Heart right ventricle (tissue), 16 donors: ENCODE measurements at places on chromosomes 4 and X. TPM values are rescaled to one million over a fixed set of nuclear protein-coding genes. Genes with fewer than 3 reads are reported as not detected.
A peak's percentile ranks its signal among the peaks of the same experiment; 100 is the strongest.

The PWWP3B gene
- total RNA-seq: 7.8 TPM

The FREM3 gene
- total RNA-seq: not detected

The CXCL8 gene
- total RNA-seq: 14.4 TPM

The KCND1 gene
- total RNA-seq: 0.77 TPM

DNA sequence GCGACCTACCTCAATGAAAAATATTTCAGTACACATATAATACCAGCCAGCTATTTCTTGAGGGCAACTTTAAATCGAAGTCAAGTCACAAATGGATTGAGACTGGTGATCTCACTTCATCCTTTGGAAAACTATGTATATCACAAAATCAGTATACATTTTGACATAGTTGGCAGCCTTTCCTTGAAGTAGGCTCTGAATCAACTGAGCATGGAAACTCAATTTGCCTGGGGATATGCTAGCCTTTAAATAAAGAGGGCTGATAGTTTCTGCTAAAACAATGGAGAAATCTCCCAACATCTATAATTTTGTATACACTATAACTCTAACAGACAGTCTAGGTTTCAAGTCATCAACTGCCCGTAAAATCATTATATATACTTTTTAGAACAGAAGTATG lies 282.8 kb upstream of the TENM3 start:
- DNase-seq: no peak
- no peak overlapping the region for H3K27ac ChIP-seq
- no peaks in the 10 kb centered on the region for H3K36me3 ChIP-seq
- no peaks in the 10 kb centered on the region for H3K27me3 ChIP-seq
- H3K4me3 ChIP-seq: no peak overlapping the region

- no peak overlapping the region for H3K4me3 ChIP-seq
- H3K27ac ChIP-seq: no peak overlapping the region
- no peaks in the 10 kb centered on the region for H3K4me1 ChIP-seq
- no peaks in the 10 kb centered on the region for H3K36me3 ChIP-seq
- H3K27me3 ChIP-seq: peaks cover 3% of the 10 kb centered on the region
Observed at GRCh38 chr4:40350627-40351227, 15.6 kb downstream of the CHRNA9 start.

- no peaks in the 10 kb centered on the region for H3K27me3 ChIP-seq
- H3K4me1 ChIP-seq: no peaks in the 10 kb centered on the region
- H3K36me3 ChIP-seq: no peaks in the 10 kb centered on the region
- H3K4me3 ChIP-seq: no peak overlapping the region
- peak overlapping the region; percentile 38 for H3K27ac ChIP-seq
- no peak for DNase-seq
Observed at GRCh38 chr4:141107927-141108326, 25.3 kb downstream of the RNF150 start.

- peak; percentile 14 for DNase-seq
- no peak overlapping the region for H3K27ac ChIP-seq
- no peaks in the 10 kb centered on the region for H3K27me3 ChIP-seq
Observed at GRCh38 chr4:76523593-76523992, 88.6 kb downstream of the SHROOM3 start.

DNA sequence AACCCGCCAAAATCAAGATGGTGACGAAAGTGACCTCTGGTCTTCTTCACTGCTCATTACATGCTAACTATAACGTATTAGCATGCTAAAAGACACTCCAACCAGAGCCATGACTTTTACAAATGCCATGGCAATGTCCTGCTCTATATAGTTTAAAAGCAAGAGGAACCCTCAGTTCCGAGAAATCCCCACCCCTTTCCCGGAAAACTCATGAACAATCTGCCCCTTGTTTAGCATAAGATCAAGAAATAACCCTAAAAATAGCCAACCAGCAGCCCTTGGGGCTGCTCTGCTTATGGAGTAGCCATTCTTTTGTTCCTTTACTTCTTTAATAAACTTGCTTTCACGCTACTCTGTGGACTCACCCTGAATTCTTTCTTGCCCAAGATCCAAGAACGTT lies 463.5 kb upstream of the FAM241A start:
- H3K4me1 ChIP-seq: peaks cover 12% of the 10 kb centered on the region
- no peaks in the 10 kb centered on the region for H3K27me3 ChIP-seq
- no peak overlapping the region for H3K27ac ChIP-seq
- H3K4me3 ChIP-seq: no peak overlapping the region

GRCh38 chr4:89193843-89194242 lies 82.5 kb downstream of the TIGD2 start:
- DNase-seq: no peak
- H3K4me1 ChIP-seq: no peaks in the 10 kb centered on the region
- H3K36me3 ChIP-seq: no peaks in the 10 kb centered on the region

- H3K27ac ChIP-seq: no peak overlapping the region
- DNase-seq: no peak
- H3K4me3 ChIP-seq: no peak overlapping the region
- H3K27me3 ChIP-seq: no peaks in the 10 kb centered on the region
Observed at GRCh38 chr4:80615099-80615498, 279.6 kb downstream of the CFAP299 start.

GRCh38 chrX:82127228-82128123 lies 925.6 kb downstream of the SH3BGRL start:
- H3K27ac ChIP-seq: no peak overlapping the region
- H3K4me1 ChIP-seq: no peaks in the 10 kb centered on the region
- no peaks in the 10 kb centered on the region for H3K36me3 ChIP-seq

DNA sequence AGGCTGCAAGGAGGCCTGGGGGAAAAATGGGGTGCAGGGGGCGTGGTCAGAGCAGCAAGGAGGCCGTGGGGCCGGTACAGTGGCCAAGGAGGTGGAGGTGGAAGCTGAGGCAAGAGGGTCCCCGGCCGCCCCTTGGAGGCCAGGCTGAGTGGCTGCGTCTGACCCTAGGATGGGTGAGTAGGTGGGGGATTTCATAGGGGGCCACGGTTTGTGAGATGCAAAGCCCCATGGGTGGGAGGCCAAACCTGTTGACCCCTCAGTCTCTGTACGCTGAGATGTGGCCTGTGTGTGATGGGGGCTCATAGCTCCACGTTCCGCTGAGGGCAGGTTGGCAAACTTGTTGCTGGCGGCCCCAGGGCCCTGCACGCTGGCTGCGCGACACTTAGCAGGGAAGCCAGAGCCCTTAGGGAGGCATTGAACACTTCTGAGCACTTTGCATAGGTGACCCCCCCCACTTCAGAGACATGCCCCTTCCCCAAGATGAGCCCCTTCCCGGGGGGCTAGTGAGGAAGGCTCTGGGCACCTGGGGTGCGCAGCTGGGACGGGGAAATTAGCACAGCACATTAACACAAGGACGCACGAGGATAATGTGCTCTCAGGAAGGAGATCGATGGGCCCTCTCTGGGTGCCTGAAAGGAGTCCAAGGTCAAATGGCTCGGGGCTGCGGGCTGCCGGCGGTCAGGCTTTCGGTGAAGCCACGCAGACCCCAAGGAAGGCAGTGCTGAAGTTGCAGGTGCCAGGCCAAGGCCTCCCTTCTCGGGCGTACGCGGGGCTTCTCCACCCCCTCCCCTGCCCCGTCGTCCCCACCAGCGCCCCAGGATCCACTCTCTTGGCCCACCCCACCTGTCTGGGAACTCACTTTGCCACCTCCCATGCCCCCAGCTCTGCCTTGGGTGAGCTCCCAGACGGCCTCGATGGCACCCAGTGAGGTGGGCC lies 107.4 kb downstream of the HMX1 start:
- no peaks in the 10 kb centered on the region for H3K36me3 ChIP-seq
- no peak overlapping the region for H3K27ac ChIP-seq
- H3K4me3 ChIP-seq: no peak overlapping the region
- DNase-seq: no peak
- H3K4me1 ChIP-seq: no peaks in the 10 kb centered on the region

DNA sequence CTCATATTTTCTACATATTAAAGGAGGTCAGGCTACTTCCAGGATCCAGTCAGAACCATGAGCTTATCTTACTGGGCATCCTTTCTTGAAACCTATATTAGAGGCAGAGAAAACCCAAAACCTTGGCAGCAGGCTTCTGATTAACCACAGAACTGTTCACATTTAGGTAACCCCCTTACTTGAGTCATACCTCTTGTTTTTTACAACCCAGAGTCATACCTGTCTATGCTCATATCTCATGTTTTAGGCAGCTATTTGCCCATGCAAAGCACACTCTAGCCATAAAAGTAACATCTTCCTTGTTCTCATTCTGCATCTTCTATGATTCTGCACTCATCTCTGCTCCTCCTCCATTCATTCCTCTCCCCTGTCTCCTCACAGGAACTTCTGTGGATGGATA lies 138.0 kb upstream of the SMIM31 start:
- H3K27ac ChIP-seq: no peak overlapping the region
- H3K36me3 ChIP-seq: no peaks in the 10 kb centered on the region
- no peaks in the 10 kb centered on the region for H3K4me1 ChIP-seq
- H3K27me3 ChIP-seq: no peaks in the 10 kb centered on the region
- no peak overlapping the region for H3K4me3 ChIP-seq
- DNase-seq: no peak

GRCh38 chr4:14264437-14264836 lies 636.9 kb upstream of the BOD1L1 start:
- H3K27ac ChIP-seq: no peak overlapping the region
- no peak overlapping the region for H3K4me3 ChIP-seq
- DNase-seq: no peak
- no peaks in the 10 kb centered on the region for H3K27me3 ChIP-seq
- no peaks in the 10 kb centered on the region for H3K36me3 ChIP-seq

DNA sequence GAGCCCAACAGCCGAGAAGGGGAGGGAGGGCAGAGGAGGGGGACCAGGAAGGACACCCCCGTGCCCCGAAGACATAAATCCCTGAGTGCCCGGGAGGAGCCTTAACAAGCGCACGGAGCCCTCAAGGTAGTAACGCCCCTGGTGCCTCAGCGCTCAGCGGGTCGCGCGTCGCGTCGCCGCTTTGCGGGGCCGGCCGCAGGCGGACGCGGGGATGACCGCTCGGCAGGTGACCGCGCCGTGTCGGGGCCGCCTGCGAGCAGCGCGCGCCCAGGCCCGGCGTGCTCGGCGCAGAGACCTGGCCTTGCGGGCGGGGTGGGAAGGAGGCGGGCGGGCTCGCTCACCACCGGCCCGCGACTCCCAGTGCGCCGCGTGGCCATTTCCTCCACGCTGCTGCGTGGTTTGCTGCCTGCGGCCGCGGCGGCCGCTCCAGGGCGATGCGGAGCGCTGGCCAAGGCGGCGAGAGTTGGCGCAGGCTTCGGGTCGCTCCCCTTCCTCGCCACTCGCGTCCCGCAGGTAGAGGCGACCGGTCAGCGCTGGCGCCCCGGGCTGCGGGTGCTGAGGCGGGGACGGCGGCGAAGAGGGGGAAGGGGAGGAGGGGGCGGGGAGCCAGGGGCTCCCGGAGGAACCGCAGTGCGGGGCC lies 632 bp downstream of the CCSER1 start:
- no peaks in the 10 kb centered on the region for H3K27me3 ChIP-seq
- DNase-seq: peak; percentile 27
- H3K4me1 ChIP-seq: peaks cover 7% of the 10 kb centered on the region

GRCh38 chr4:26299254-26299882 lies 21.4 kb upstream of the RBPJ start:
- peaks cover 45% of the 10 kb centered on the region for H3K4me1 ChIP-seq
- H3K36me3 ChIP-seq: no peaks in the 10 kb centered on the region
- H3K27ac ChIP-seq: no peak overlapping the region
- no peak overlapping the region for H3K4me3 ChIP-seq
- H3K27me3 ChIP-seq: no peaks in the 10 kb centered on the region

DNA sequence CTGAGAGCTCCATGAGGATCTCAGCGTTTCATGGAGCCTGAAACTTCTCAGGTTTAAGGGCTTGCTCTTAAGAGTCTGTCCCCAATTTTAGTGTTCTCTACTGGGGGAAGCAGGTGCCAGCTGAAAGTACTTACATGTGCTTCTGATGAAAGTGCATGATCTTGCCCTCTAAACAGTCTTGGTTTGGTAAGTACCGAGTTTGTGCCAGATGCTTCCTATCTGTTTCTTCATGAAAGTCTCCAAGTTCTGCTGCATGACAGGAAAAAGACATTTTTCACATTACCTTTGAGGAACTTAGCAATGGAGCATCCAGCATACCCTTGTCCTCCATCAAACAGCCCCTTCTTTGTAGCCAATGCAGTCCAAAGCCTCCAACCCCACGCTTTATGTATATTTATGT lies 42.0 kb downstream of the FRMD7 start:
- no peaks in the 10 kb centered on the region for H3K27me3 ChIP-seq
- no peaks in the 10 kb centered on the region for H3K4me1 ChIP-seq
- H3K4me3 ChIP-seq: no peak overlapping the region

GRCh38 chrX:97529536-97530200 lies 646.0 kb downstream of the RPA4 start:
- no peak for DNase-seq
- H3K4me1 ChIP-seq: no peaks in the 10 kb centered on the region
- H3K27ac ChIP-seq: no peak overlapping the region
- H3K4me3 ChIP-seq: no peak overlapping the region
- H3K36me3 ChIP-seq: no peaks in the 10 kb centered on the region

- H3K4me1 ChIP-seq: peaks cover 36% of the 10 kb centered on the region
- no peaks in the 10 kb centered on the region for H3K36me3 ChIP-seq
- H3K27me3 ChIP-seq: no peaks in the 10 kb centered on the region
- no peak overlapping the region for H3K27ac ChIP-seq
- no peak for DNase-seq
Observed at GRCh38 chrX:134624046-134624430, 34.2 kb downstream of the PLAC1 start.

GRCh38 chr4:95250544-95251137 lies 298.1 kb downstream of the UNC5C start:
- H3K4me3 ChIP-seq: no peak overlapping the region
- H3K27ac ChIP-seq: no peak overlapping the region
- H3K4me1 ChIP-seq: no peaks in the 10 kb centered on the region
- no peak for DNase-seq

DNA sequence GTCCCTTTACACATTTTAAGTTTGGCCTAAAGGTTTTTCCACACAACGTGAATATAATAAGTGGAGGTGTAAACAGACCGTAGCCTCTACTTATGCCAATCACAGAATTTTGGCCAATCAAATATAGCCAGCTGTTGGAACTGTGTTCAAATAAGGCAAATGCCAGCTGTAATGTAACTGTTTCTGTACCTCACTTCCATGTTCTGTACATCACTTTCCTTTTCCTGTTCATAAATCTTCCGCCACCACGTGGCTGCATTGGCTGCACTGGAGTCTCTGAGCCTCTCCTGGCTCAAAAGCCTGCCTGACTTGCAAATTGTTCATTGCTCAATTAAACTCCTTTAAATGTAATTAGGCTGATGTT lies 105.1 kb upstream of the SMIM31 start:
- H3K27me3 ChIP-seq: no peaks in the 10 kb centered on the region
- H3K4me3 ChIP-seq: no peak overlapping the region

GRCh38 chr4:48930654-48931053 lies 24.1 kb upstream of the OCIAD2 start:
- H3K4me1 ChIP-seq: no peaks in the 10 kb centered on the region
- no peaks in the 10 kb centered on the region for H3K27me3 ChIP-seq
- H3K4me3 ChIP-seq: no peak overlapping the region
- H3K27ac ChIP-seq: no peak overlapping the region
- no peaks in the 10 kb centered on the region for H3K36me3 ChIP-seq
- DNase-seq: no peak

DNA sequence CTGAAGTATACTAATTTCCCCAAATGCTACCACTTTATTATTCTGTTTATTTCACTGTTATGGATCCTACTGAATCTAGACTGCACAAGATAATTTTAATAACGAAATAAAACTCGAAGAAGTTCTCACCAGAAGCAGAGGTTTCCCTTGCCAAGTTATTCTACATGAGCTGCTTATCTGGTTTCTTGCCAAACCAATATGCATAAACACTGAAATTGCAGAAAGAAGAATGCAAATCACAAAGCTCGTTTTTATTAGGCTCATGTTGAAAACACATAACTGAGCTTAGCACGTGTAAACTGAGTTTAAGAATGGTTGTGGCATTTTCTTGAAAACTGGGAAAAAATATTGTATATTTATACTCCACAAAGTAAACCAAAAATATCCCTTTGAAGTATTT lies 35.9 kb downstream of the GRID2 start:
- H3K4me1 ChIP-seq: peaks cover 2% of the 10 kb centered on the region
- no peak for DNase-seq
- H3K27ac ChIP-seq: no peak overlapping the region
- H3K27me3 ChIP-seq: no peaks in the 10 kb centered on the region
- H3K4me3 ChIP-seq: no peak overlapping the region
- H3K36me3 ChIP-seq: no peaks in the 10 kb centered on the region
